ENCODE measurements at places on chromosomes 12 and 14.

DNA sequence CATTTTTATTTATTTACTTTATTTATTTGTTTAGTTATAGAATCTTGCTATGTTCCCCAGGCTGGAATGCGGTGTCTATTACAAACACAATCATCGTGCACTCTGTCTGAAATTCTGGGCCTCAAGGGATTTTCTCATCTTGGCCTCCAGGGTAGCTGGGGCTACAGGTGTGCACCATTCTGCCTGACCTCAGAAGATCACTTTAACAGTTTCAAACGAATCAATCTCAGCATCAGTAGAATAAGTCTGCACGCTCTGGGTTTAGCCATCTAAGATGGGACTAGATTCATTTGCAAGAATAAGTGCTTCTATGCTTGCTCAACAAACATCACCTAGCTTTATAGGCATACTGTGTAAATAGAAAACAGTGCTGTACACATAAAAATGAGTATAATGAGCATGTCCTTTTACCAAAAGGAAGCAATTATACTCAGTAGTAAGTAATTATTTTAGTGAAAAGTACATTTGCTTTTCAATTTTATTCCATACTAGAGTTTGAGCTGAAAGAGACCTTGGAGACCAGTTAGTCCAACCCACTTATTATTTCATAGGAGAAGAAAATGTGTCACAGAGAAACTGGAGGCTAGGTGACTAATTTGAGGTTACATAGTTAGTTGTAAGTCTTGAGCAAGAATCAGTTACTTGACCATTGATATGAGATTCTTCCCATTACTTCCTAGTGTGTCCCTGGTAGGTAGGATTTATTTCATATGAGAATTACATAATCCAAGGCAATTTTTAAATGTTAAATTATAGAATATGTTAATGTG is 456.5 kb upstream of the LMO3 start:
- no peak for DNase-seq

GRCh38 chr14:93676416-93676958 is 111.8 kb downstream of the PRIMA1 start:
- DNase-seq = no peak

DNA sequence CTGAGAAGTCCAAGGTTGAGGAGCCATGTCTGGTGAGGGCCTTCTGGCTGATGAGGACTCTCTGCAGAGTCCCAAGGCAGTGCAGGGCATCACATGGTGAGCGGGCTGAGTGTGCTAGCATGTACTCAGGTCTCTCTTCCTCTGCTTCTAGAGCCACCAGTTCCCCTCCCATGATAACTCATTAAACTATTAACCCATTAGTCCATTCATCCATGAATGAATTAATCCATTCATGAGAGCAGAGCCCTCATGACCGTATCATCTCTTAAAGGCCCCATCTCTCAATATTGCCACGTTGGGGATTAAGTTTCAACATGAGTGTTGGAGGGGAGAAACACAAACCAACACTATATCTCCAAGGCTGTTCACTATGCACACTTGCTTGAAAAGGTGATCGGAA is 83.7 kb downstream of the TMEM30B start:
- DNase-seq = no peak

GRCh38 chr14:66483322-66483721 is 2.8 kb upstream of the CCDC196 start:
- DNase-seq = no peak

DNA sequence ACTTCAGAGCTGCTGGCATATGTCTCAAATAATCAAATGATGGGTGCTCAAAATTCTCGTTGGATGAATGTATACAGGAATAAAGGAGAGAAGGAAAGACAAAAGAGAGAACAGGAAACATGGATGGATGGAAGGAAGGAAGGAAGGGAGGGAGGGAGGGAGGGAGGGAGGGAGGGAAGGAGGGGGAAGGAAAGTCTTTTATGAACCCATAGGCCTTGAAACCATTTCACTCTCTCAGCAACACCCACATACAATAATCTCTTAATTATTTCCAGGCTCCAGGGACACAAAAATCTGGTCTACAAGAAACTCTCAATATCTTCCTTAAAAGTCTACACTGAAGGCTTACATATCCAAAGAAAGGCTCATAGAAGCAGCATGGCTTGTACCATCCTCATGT is 363.4 kb upstream of the TMPO start:
- no peak for DNase-seq

GRCh38 chr14:96170961-96171592 is 33.6 kb upstream of the BDKRB2 start:
- no peak for DNase-seq

Measured in activated CD4-positive, alpha-beta T cell treated with anti-CD3 and anti-CD28 coated beads, Interleukin-2, amount 10 ng/mL, durations not matched to agents 7 days and 5 days (primary cell).